Tibial artery (tissue), 4 donors: ENCODE measurements at places on chromosomes 6 and 20.

- H3K4me1 ChIP-seq: no peaks in the 10 kb centered on the region
- no peaks in the 10 kb centered on the region for H3K36me3 ChIP-seq
- H3K4me3 ChIP-seq: no peak overlapping the region
- no peaks in the 10 kb centered on the region for H3K27me3 ChIP-seq
- H3K27ac ChIP-seq: no peak overlapping the region
These were observed 190.4 kb downstream of the PRL start for GRCh38 chr6:22106451-22106850.

DNA sequence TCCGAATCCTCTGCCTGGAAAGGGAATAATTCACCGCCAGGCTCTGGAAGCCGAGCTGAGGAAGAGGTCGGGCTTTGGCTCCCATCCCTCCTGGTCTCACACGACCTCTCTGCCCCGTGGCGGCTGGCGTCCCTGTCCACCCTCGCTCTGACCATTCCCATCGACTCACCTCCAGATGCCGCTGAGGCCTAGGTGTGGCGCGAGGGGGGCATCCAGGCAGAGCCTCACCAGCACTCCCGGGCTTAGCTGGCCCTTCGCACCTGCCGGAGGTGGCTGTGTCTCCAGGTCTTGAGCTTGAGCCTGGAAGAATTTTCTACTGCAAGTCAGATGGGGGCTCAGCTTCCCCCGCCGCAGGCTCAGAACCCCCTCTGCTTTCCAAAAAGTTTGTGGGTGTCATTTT is 28.5 kb upstream of the SMOC2 start:
- H3K4me1 ChIP-seq: peaks cover 12% of the 10 kb centered on the region
- H3K27me3 ChIP-seq: no peaks in the 10 kb centered on the region
- H3K27ac ChIP-seq: no peak overlapping the region
- peak; percentile 61 for DNase-seq
- H3K36me3 ChIP-seq: no peaks in the 10 kb centered on the region

DNA sequence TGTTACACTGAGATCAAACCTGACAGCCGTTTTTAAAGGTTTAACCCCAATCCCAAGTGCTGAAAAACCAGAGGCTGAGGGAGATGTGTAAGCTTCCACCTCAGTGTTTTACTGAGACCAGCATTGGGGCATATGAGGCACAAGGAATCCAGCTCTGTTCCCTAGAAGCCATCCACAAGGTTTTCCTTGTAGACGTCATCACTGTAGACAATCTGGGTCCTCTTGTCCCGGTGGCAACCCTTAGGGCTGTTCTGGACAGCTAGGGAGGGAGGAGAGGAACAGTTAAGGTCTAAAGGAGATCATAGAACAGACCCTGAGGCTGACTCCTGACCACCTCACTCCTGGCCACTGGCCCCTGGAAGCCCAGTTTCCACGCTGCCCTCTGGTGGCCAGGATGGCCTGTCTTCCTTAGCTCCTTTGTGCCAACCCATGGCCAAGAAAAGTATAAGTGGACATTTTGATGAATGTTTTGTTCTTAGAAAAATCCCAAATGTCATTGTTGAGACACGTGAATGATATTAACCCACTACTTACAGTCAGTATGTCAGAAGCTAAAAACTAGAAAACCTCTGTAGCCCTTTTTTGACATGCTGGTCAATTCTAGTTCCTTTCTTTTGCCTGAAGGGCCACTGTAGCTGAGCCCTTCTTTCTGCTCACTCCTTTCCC is 6.4 kb downstream of the CFB start:
- no peak overlapping the region for H3K27ac ChIP-seq
- H3K4me3 ChIP-seq: no peak overlapping the region
- H3K36me3 ChIP-seq: peaks cover 50% of the 10 kb centered on the region
- peak; percentile 45 for DNase-seq
- H3K4me1 ChIP-seq: peaks cover 4% of the 10 kb centered on the region

- no peak for DNase-seq
- H3K4me1 ChIP-seq: no peaks in the 10 kb centered on the region
- no peak overlapping the region for H3K27ac ChIP-seq
- H3K36me3 ChIP-seq: no peaks in the 10 kb centered on the region
These were observed 966.6 kb upstream of the SLC35B3 start for GRCh38 chr6:9401960-9402359.

DNA sequence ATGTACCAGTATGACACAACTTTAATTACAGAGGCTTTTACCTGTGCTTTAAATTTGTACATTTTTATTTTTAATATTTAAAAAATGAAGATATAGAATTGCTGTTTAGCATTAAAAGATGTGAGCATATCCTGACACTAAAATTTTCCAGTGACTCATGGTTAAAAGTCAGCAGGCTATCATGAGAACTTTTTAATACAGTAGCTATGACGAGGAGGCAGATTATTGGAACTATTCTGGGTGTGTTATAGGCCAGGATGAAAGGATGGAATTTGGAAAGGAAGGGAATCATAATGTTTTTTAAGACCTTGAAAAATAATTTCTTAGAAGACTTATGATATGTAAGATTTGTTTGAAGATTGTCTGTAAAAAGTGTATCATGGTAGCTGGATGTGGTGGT is 91.0 kb downstream of the GFRA4 start:
- no peak overlapping the region for H3K27ac ChIP-seq
- H3K27me3 ChIP-seq: no peaks in the 10 kb centered on the region
- no peaks in the 10 kb centered on the region for H3K4me1 ChIP-seq
- H3K4me3 ChIP-seq: no peak overlapping the region
- no peak for DNase-seq

- no peak for DNase-seq
- H3K4me1 ChIP-seq: no peaks in the 10 kb centered on the region
- H3K36me3 ChIP-seq: no peaks in the 10 kb centered on the region
- H3K27me3 ChIP-seq: no peaks in the 10 kb centered on the region
- no peak overlapping the region for H3K4me3 ChIP-seq
- no peak overlapping the region for H3K27ac ChIP-seq
These were observed 23.6 kb upstream of the MARCKS start for GRCh38 chr6:113833537-113833936.

DNA sequence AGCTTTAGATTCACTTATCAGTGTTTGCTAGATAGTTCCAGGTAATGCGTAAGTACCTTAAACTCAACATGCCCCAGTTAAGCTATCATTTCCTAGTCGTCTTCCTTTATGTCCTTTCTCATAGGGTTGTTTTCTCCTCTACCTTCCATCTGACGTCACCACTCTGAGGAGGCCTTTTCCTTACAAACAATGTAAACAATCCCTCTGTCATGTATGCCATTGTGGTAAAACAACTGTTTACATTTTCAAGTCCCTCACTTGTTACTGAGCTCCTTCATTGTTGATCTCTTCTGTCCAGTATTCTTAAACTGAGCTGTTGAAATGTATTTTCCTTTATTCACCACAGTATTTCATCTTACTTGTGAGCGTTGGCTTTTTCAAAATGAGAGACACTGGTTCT is 45.4 kb upstream of the PLCG1 start:
- peaks cover 79% of the 10 kb centered on the region for H3K36me3 ChIP-seq
- no peaks in the 10 kb centered on the region for H3K4me1 ChIP-seq
- no peak overlapping the region for H3K4me3 ChIP-seq
- H3K27ac ChIP-seq: no peak overlapping the region
- H3K27me3 ChIP-seq: no peaks in the 10 kb centered on the region
- DNase-seq: no peak

GRCh38 chr6:129967427-129967826 is 51.0 kb upstream of the L3MBTL3 start:
- no peaks in the 10 kb centered on the region for H3K36me3 ChIP-seq
- DNase-seq: no peak
- H3K4me1 ChIP-seq: no peaks in the 10 kb centered on the region
- H3K4me3 ChIP-seq: no peak overlapping the region

GRCh38 chr6:163579111-163579879 is 164.8 kb downstream of the QKI start:
- H3K27me3 ChIP-seq: no peaks in the 10 kb centered on the region
- H3K36me3 ChIP-seq: peaks cover 8% of the 10 kb centered on the region
- H3K4me1 ChIP-seq: peaks cover 7% of the 10 kb centered on the region
- DNase-seq: no peak
- H3K4me3 ChIP-seq: no peak overlapping the region

- H3K36me3 ChIP-seq: peaks cover 49% of the 10 kb centered on the region
- no peak overlapping the region for H3K4me3 ChIP-seq
- H3K27me3 ChIP-seq: no peaks in the 10 kb centered on the region
- DNase-seq: no peak
These were observed 13.2 kb downstream of the MMP24OS start for GRCh38 chr20:35264755-35265154.

GRCh38 chr6:142416179-142416578 is 114.4 kb downstream of the ADGRG6 start:
- H3K4me3 ChIP-seq: no peak overlapping the region
- H3K36me3 ChIP-seq: no peaks in the 10 kb centered on the region
- H3K4me1 ChIP-seq: no peaks in the 10 kb centered on the region
- no peak overlapping the region for H3K27ac ChIP-seq
- H3K27me3 ChIP-seq: no peaks in the 10 kb centered on the region
- no peak for DNase-seq

DNA sequence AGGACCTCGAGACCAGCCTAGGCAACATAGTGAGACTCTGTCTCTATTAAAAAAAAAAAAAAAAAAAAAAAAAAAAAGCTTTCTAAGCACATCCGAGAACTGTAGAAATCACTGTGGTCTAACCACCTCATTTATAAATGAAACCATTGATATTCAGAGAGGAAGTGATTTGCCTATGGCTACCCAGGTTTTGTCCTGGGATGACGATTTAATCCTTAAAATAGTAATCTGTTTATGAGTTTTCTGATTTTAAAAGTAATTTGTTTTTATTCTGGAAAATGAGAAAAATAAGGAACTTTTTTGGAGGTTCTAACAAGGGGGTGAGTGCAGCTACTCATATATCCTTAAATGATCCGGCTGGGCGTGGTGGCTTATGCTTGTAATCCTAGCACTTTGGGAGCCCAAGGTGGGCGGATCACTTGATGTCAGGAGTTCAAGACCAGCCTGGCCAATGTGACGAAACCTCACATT is 6.5 kb upstream of the BTN3A2 start:
- no peak for DNase-seq
- no peaks in the 10 kb centered on the region for H3K4me1 ChIP-seq
- no peak overlapping the region for H3K4me3 ChIP-seq
- no peak overlapping the region for H3K27ac ChIP-seq
- no peaks in the 10 kb centered on the region for H3K27me3 ChIP-seq

DNA sequence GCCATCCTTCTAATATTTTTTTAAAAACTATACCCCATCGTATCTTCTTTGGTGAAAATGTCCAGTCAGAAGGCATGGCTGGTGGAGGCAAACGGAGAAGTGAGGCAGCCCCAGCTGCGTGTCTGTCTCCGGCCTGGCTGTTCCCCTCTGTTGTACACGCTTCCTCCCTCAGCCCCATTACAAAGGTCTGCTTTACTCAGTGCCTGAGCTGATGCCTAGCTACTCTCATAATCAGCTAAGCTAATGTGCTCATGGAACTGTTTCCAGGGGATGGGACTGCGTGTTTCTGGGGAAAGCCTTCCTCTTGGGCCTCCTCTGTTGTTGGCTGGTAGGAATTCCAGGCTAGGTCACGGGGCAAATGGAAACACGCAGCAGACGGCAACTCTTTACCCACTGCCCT is 67.3 kb downstream of the PPP1R3G start:
- H3K4me1 ChIP-seq: no peaks in the 10 kb centered on the region
- no peaks in the 10 kb centered on the region for H3K27me3 ChIP-seq
- H3K36me3 ChIP-seq: no peaks in the 10 kb centered on the region
- DNase-seq: no peak
- H3K4me3 ChIP-seq: no peak overlapping the region

DNA sequence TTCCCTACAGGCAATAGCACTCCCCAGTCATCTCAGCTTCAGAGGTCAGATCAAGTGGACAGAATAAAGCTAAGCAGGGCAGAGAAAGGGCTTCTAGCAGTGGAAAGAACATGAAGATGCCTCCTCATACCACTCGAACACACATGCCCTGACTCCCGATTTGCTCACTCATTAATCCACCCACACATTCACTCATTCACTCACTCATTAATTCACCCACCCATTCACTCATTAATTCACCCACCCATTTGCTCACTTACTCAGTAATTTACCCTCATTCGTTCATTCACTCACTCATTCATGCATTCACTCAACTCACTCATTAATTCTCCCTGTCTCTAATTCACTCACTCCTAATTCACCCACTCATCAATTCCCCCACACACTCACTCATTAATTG is 43.9 kb downstream of the HNF4A start:
- H3K27ac ChIP-seq: no peak overlapping the region
- H3K36me3 ChIP-seq: no peaks in the 10 kb centered on the region
- H3K27me3 ChIP-seq: no peaks in the 10 kb centered on the region
- H3K4me1 ChIP-seq: no peaks in the 10 kb centered on the region

GRCh38 chr20:58388882-58389323 is at the start of gene VAPB:
TSS of gene VAPB (plus strand) at chr20:58389229. CDS start at chr20:58389460, 231 bp downstream.
- peak; percentile 88 for DNase-seq
- no peaks in the 10 kb centered on the region for H3K36me3 ChIP-seq
- no peaks in the 10 kb centered on the region for H3K27me3 ChIP-seq
- peak within 1 kb of the TSS; percentile 88 for H3K4me3 ChIP-seq
- no peaks in the 10 kb centered on the region for H3K4me1 ChIP-seq

- H3K27me3 ChIP-seq: no peaks in the 10 kb centered on the region
- H3K36me3 ChIP-seq: peaks cover 5% of the 10 kb centered on the region
- peak overlapping the region; percentile 83 for H3K4me3 ChIP-seq
- H3K4me1 ChIP-seq: peaks cover 18% of the 10 kb centered on the region
- DNase-seq: no peak
These were observed 622 bp upstream of the KIZ start for GRCh38 chr20:21125072-21125848.

DNA sequence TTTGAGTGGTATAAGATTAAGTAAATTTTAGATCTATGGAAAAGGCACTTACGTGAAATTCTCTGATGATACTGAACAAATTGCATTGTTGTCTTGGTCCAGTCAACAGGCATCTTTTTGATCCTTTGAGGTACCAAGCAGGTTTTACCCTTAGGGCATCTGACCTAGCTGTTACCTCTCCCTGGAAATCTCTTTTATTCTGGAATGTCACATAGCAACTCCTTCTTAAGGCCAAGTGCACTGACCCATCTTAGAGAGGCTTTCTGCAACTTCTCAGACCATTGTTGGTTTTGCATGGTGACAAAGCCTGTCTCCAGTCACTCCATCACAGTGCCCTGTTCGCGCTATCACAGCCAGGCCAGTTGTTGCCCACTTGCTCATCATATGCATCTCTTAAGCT is 42.0 kb downstream of the TPD52L1 start:
- no peaks in the 10 kb centered on the region for H3K27me3 ChIP-seq
- H3K36me3 ChIP-seq: no peaks in the 10 kb centered on the region
- H3K4me1 ChIP-seq: peaks cover 39% of the 10 kb centered on the region
- DNase-seq: no peak

DNA sequence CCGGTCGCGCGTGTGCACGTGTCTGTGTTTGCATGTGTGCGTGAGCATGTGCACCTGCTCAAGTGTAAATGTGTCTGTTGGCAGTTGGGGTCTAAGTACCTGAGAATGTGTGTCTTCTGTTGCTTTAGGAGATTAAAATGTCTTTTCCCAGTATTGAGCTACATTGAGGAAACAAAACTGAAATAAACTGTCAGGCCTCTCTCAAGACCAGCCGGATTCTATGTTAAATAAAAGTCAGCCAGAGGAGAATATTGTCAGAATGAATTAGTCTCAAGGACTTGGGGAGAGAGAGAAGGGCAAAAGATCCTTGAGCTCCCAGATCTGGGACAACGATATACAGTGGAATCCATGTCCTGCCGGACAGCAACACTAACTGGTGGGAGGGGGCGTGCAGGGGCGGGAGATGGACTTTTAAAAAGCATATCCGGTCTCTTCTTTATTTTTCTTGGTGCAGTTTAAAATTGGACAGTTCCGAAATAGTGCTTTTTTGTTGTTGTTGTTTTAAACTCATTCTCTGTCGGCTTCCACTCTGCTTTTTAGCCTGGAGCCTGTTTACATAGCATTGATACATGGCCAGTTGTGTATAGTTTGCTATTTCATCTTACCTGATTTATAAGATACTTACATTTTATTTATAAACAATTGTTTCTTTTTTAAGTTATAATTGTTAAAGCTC is 3.3 kb upstream of the TBX18 start:
- no peaks in the 10 kb centered on the region for H3K27me3 ChIP-seq
- peak overlapping the region; percentile 79 for H3K4me3 ChIP-seq
- H3K4me1 ChIP-seq: peaks cover 8% of the 10 kb centered on the region
- DNase-seq: no peak
- H3K36me3 ChIP-seq: no peaks in the 10 kb centered on the region
